D341Med (cell line): ENCODE measurements at places on chromosomes 13 and 19.
A peak's percentile ranks its signal among the peaks of the same experiment; 100 is the strongest.

DNA sequence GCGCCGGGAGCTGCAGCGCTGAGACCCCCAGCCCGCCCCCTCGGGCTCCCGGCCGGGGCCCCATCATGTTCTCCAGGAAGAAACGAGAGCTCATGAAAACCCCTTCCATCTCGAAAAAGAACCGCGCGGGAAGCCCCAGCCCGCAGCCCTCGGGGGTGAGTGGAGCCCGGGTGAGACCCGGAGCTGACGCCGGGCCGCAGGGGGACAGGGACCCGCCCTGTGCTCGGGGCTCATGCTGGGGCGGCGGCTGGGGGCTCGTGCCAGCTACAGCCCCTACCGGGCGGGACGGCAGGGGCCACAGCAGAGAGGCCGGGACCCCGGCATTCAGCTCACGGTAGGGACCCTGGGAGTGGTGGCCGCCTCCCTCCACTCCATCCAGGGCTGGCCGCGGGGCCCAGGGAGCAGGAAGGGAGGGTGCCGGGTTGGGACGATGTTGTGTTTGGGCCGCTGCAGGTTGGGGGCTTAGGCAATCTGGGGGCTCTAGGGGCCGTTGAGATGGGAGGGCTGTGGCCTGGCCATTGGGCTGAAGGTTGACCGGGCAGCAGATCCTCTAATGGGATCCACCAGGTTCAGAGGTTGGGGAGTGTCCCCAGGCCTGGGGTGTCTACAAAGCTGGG is 482 bp downstream of the ARHGAP45 start:
- DNase-seq: peak; percentile 57

- no peak for DNase-seq
Observed at GRCh38 chr19:6071875-6072274, 38.4 kb downstream of the RFX2 start.

GRCh38 chr13:60094385-60095088 is 69.2 kb downstream of the DIAPH3 start:
- no peak for DNase-seq

DNA sequence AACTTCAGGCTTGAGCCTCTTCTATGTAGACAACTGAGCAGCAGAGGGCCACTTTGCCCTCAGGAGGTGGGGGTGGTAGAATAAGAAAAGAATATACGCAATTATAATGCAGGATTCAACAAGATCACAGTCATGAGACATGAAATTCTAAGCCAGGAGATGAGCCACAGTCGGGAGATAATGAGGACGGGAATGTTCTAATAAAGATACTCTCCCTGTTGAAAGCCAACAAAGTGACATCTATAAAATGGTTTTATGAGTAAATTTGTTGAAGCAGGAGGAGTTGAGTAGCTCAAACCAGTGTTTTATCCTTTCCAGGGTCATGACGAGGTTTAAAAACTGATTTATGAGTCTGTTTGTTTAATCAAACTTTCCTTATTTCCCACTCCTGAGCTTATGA is 152.0 kb upstream of the SERP2 start:
- no peak for DNase-seq

DNA sequence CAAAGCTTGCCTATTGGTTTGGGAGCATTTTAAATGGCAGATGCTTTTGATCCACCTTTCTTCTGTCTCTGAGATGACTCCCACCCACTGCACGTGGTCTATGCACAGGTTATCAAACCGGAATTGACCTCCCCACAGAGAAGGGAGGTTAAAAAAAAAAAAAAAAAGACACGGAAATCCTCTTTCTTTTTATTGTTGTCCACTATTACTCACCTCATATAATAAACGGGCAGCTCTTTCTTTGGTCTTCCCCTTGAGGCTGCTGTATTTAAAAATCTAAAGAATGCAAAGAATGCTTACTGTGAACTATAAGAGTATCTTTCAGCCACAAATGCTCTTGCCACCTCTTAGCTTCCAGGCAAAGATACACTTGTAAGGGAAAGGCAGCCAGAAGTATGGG is 329.7 kb downstream of the NDFIP2 start:
- no peak for DNase-seq

DNA sequence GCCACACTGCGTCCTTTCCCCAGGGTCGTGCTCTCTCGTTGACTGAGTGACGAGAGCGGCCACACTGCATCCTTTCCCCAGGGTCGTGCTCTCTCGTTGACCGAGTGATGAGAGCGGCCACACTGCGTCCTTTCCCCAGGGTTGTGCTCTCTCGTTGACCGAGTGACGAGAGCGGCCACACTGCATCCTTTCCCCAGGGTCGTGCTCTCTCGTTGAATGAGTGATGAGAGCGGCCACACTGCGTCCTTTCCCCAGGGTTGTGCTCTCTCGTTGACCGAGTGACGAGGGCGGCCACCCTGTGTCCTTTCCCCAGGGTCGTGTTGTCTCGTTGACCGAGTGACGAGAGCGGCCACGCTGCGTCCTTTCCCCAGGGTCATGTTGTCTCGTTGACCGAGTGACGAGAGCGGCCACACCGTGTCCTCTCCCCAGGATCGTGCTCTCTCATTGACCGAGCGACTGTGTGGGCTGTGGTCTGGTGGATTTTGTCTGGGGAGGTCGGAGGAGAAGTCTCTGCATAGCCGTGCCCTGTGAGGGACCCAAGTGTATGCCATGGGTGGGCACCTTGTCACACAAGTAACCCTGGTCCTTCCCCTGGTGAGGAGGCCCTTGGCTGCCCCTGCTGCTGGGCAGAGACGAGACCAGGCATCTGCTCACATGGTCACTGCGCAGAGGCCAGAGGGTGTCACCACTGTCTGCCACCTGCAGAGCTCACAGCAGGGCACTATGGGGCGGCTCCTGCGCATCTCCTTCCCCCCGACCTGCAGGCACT is 107.7 kb downstream of the KDM4B start:
- no peak for DNase-seq

DNA sequence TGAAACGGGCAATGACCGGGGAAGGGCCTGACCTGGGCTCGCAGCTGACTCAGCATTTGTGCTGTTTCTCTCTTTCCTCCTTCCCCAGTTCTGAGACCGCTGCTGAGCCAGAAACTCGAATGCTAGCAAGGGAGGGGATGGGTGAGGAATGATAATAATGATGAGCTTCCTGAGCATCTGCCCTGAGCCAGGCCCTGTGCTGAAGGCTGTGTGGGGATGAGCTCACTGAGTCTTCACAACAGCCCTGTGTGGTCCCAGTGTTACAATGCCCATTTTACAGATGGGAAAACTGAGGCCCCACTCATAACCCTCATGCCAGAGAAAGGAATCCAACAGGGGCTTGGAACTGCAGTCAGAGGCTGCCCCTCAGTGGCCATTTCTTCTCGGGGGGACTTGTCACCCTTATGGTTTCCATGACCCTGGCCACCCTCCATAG is 8.1 kb downstream of the SULT2B1 start:
- DNase-seq: peak; percentile 41

DNA sequence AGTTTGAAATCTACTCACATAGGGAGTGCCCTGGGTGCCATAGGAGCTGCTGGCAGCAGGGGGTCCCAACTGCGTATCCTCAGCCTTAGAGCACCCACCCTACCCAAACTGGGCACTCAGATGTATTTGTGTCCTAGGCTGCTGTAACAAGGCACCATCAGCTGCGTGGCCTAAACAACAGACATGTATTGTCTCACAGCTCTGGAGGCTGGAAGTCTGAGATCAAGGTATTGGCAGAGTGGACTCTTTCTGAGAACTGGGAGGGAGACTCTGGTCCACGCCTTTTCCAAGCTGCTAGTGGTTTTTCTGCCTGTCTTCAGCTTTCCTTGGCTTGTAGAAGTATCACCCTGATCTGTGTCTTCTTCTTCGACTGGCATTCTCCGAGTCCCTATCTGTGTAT is 83.6 kb downstream of the FGF14 start:
- DNase-seq: no peak

DNA sequence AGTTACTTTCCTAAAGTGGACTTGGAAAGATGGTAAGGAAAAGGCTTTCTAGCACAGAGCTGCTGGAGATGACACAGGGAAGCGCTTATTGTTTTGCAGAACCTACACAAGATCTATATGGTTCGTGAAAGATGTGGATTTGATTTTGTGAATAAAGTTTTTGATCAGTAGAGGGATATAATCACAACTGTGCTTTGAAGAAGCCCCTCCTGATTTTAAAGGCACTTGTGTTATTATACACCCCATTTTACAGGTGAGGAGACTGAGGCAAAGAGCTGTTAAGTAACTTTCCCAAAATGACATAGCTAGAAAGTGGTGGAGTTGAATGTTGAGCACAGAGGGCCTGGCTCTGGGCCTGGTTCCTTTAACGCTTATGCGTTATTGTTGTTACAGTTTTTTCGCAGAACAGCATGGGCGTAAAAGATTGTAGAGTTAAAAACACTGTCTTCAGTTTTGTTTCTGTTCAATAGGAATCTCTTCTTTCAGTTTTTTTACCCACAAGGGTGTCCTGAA is 1.4 kb downstream of the TDRD3 start:
- no peak for DNase-seq

DNA sequence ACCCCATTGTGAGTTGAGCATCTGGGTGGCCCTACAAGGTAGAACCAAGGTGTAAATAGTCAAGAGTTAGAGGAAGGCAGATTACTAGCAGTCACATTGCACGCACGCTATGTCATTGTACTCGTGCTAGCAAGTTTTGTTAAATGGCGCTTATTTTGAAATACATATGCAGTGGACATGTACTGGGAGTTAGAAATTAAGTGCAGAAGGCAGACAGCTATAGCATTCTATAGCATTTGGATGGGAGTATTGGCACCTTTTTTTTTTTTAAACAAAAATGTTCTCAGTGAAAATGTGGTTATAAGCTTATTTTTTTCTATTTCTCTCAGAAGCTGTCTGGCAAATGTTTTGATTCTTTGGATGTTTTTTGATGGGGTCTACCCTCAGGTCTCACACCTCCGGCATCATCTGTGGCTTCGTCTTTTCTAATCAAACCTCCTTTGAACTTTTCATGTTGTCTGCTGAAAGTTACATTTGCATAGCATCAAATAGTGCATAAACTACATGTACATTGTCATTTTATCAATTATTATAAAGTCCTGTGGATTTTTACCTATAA is 68.1 kb downstream of the ARHGEF7 start:
- no peak for DNase-seq

GRCh38 chr19:33780251-33780650 is 16.4 kb upstream of the KCTD15 start:
- no peak for DNase-seq

GRCh38 chr19:17060802-17061201 is 14.4 kb downstream of the HAUS8 start:
- DNase-seq: no peak

- no peak for DNase-seq
Observed at GRCh38 chr13:46909042-46909441, 12.2 kb upstream of the HTR2A start.

- no peak for DNase-seq
Observed at GRCh38 chr19:46963093-46963734, 56.4 kb upstream of the NPAS1 start.

DNA sequence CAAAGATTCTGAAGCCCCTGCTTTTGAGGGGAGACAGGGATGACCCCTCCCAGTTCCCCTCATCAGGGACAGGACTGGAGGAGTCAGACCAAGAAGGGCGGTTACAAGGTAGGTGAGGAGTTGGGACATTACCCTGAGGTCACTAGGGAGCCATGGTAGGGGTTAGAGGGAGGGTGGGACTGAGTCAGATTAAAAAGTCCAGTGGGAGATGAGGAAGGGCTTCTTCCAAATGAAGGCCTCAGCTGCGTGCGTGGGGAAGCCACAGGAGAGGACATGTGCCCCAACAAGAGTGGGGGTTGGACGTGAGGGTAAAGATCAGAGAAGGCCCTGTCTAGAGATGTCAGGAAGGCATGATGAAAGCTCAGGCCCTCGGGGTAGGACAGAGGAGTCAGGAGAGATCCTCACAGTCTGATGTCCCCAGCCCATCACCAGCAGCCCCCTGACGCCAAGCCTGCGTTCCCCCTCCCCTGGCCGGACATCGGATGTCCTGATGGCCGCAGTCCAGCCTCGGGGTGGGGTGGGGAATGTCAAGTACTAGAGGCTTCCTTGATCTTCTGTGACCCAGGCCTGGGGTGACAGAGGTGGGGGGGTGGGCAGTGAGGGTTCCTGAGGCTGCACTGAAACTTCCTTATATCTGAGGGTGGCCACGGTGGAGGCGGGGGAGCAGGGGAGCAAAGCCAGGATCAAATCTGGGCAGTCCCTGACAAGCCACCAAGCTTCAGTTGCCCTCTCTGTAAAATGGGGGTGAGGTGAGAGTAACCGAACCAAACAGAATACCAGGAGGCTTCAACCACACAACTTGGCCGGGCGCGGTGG is 6.5 kb upstream of the MFSD12 start:
- no peak for DNase-seq

DNA sequence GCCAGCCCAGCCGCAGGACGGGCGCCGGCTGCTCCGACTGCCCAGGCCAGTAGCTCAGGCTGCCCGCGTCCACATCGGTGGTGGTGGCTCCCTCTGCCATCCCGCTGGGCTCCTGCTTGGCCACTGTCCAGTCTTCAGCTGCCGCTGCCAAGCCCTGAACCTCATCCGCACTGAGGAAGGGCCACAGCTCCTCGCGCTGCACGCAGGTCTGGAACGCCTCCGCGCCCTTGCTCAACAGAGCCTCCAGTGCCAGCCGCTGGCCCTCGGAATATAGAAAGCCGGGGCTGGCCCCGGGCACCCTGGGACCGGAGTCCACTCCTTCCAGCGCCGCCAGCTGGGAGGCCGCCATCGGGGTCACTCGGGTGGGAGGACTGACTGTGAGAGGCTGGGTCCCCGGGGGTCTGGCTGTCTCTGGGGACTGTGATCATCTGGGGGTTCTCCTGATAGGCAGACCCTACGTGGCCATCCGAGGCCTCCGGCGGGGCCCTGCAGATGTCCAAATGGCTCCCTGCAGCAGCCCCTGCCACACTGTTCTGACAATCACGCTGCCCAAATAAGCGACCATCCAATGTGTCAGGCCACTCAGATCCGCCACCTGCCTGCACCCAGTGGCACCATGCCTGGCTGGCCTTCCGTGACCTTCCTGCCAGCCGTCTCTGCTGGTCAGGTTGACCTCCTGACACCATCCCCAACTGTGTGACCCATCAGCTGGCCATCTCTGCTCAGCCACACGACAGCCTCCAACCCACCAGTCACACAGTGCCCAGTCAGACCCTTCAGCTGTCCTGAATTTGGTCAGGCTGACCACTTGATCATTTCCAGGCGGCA is 1.6 kb downstream of the FAM83E start:
- peak; percentile 52 for DNase-seq

- peak; percentile 45 for DNase-seq
Observed at GRCh38 chr13:36981156-36981743, 17.9 kb downstream of the ALG5 start.

- peak; percentile 91 for DNase-seq
Observed at GRCh38 chr19:15584541-15585115, 30.4 kb upstream of the CYP4F8 start.

DNA sequence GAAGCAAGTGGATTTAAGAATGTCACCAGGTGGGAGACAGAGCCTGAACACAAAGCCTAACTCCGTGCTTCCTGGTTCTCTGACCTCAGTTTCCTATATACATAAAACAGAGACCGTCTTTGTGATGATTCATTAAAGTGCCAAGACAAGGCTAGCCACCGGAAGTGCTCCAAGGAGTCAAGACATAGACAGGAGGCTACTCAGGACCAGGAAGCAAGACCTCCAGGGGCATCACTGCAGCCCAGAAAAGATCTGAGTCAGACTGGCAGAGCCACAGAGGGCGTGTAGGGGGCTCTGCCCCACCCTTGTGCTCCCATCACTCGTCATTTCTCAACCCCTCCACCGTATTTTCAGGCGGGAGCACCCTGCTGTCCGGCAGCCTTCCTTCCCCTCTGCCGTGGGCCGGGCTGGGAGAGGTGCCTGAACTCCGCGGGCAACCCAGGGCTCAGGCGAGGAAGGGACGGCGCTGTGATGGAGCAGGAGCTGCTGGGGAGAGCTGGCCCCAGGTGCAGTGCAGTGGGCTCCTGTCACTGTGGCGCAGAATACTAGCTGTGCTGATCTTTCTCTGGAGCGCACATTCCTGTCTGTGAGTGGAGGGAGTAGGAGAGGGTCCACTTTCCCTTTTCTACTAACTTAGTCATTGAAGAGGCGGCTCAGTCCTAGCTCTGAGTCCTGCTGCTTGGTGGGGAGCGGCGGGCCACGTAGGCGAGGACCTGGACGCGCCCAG is 134.7 kb upstream of the GPR12 start:
- DNase-seq: no peak
